Activated CD8-positive, alpha-beta memory T cell treated with anti-CD3 and anti-CD28 coated beads, Interleukin-2, amount 10 ng/mL, durations not matched to agents 7 days and 5 days (primary cell): ENCODE measurements at places on chromosomes 5 and 9.

DNA sequence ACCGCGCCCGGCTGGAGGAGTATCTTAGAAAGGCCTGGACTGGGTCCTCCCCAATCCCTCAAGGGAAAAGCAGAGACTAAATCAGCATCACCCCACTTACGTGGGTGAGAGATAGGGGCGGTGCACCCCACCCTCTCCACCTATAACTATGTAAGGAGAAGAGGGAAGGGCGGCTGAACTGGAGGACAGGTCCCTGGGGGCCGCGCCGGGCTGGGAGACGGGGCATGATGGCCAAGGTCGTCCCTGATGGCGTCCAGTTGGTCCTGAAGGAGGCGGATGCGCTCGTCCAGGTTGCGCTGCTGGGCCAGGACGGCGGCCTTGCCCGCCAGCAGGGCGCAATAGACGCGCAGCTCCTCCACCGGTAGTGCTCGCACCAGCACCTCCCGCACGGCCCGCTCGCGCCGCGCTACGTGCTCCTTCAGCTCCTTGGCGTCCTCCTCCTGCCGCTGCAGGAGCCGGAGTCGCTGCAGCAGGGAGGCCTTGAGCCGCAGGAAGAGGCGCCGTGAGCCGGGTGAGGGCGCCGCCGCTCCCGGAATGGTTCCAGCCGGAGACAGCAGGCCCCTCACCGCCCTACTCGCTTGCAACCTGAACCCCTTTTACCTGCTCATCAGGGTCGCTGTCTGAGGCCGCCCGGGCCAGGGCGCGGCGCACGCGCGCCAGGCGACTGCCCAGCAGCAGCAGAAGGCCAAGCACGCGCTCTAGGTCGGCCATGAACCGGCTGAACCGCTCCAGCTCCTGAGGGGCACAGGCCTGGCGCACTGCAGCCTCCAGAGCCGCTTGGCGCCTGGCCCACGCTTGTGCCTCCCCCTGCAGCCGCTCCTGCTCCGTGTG is 7.6 kb downstream of the SHROOM1 start:
- no peak for DNase-seq

GRCh38 chr9:69173891-69174615 is at the start of gene TJP2:
TSS of gene TJP2 (plus strand) at chr9:69174277. CDS start at chr9:69174373, 96 bp downstream.
- peak; percentile 63 for DNase-seq

DNA sequence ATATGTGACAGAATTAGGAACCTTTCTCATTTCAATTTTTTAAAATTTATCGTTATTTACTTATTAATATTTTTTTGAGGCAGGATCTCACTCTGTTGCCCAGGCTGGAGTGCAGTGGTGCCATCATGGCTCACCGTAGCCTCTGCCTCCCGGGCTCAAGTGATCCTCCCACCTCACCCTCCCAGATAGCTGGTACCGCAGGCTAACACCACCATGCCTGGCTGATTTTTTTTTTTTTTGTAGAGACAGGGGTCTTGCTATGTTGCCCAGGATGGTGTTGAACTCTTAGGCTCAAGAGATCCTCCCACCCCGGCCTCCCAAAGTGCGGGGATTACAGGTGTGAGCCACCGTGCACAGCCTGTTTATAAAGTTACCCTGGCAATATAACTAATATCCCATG is 275.2 kb downstream of the AOPEP start:
- DNase-seq = no peak

DNA sequence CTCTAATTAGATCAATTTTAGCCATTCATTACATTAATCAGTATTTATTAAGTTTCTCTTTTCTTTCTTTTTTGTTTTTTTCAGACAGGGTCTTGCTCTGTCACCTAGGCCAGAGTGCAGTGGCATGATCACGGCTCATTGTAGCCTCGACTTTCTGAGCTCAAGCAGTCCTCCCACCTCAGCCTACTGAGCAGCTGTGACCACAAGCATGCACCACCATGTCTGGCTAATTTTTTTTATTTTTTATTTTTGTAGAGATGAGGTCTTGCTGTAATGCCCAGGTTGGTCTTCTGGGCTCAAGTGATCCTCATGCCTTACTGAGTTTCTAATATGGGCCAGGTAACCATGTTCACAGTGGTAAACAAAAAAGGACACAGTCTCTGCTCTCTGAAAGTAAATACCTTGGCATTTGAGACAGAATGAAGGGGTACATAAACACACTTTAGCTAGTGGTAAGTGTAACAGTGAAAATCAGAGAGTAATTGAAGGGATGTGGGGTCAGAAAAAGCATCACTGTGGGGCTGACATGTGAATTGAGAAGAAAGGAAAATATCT is 336.3 kb downstream of the ADGRV1 start:
- DNase-seq = no peak

DNA sequence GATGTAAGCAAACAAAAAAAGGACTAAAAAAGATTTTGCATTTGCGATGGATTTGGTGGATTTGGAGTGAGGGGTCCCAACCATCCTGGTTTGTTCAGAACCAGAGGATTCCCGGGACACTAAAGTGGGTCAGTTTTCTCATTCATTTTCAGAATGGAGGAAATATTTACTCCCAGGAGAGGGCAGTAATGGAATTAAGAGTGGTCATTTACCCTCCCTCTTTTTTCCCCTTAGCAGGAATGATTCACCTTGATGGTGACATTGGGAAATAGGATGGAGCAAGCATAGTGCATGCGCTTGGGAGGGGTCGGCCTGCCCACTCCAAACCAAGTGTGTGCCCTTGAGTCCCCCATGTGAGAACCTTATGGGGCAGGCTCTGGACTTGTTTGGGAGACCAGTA is 164.2 kb upstream of the PUM3 start:
- no peak for DNase-seq

- DNase-seq = no peak
Measured at GRCh38 chr9:8205576-8205975, 406.0 kb upstream of the DMAC1 start.

- no peak for DNase-seq
Measured at GRCh38 chr5:3512361-3513095, 83.1 kb upstream of the IRX1 start.

- no peak for DNase-seq
Measured at GRCh38 chr9:129183495-129184218, 5.6 kb upstream of the IER5L start.

DNA sequence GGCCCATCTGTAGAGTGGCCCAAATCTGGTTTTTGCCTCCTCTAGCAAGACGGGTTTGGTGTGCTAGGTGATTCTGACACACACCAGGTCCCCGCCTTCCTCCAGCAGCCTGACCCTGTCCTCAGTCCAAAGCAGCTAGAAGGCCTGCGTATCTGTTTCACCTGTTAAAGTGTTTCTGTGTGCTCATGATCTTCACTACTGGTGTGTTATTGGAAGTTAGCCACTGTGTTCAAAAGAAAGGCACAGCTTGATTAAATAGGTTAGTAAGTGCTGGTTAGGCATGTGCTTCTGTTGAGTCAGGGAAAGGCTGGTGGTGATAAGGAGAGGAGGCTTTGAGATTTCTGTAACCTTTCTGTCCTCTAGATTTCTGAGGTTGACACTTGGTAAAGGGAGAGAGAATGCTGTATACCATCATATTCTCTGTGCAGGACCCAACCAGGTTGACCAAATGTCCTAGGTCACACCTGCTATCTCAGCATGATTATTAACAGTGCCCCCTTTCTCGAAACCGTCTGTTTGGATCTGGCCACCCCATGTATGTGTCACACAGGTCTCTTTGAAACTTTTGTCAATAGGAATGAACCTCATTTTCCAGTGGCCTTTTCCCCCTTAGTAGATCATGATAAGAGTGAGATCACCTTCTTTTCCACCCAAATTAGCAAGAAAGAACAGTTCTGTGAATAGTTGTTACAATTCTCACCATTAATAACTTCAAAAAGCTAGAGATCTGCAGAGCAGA is 58.8 kb downstream of the ARHGAP26 start:
- DNase-seq = no peak

GRCh38 chr5:134142806-134143205 is 28.3 kb downstream of the TCF7 start:
- no peak for DNase-seq

GRCh38 chr9:136695955-136696354 is 8.7 kb upstream of the AGPAT2 start:
- no peak for DNase-seq

- DNase-seq = no peak
Measured at GRCh38 chr9:30774326-30774725, 1610.1 kb upstream of the ACO1 start.

GRCh38 chr9:136010615-136011361 is 49.6 kb upstream of the UBAC1 start:
- DNase-seq = no peak

DNA sequence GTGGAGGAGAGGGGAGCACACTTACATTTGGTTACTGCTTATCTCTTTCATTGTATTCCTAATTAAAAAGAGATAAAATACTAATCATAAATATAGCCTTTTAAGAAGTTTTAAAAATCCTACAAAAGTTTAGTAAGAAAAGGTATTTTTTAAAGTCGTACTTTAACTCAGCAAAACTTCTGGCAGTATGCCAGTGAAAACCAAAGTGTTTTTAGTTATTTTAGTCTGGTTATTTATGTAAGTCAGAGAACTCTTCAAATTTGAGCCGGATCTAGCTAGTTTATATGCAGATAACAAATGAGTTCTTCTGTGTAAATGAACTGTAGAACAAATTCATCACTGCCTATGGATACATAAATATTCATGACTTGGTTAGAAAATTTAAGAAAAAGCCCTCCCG is 36.5 kb upstream of the ANKDD1B start:
- no peak for DNase-seq

DNA sequence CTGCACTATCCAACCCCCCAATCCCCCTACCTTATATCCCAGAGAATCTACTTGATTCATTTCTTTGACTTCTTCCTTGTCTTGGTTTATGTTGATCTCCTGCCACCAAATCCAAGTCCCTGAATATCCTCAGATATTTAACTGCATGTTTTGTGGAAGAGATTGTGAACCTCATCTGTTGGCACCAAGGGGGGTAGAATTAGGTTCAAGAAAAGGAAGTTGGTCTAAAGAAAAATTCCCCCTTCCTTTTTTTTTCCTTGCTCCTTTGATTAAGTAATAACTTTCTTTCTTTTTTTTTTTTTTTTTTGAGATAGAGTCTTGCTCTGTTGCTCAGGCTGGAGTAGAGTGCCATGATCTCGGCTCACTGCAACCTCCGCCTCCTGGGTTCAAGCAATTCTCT is 526 bp upstream of the CD14 start:
- DNase-seq = no peak
